ENCODE measurements at places on chromosomes 7 and 10. TPM values are rescaled to one million over a fixed set of nuclear protein-coding genes. Genes with fewer than 3 reads are reported as not detected.

CTBP2 gene
- 81.0 TPM for polyA plus RNA-seq

CFTR gene
- polyA plus RNA-seq, result 28.4 TPM

PSPH gene
- 48.0 TPM for polyA plus RNA-seq

DNA sequence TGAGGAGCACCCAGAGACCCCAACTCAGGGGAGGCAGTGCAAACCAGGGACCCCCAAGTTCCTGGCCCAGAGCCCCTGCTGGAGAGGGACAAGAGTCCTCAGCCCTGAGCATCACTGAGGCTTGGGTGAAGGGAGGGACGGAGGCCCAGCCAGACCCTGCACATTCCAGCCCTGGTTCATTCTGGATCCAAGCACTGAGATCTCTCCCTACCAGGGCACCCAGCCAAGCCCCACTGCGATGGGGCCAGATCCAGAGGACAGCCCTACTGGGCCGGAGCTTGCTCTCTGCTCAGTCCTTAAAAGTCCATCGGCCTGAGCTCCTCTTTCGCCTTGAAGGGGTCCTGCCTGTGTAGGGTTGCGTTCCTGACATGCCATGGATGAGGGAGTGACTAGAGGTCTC, 40.5 kb upstream of the RABGEF1 start:
- no peak overlapping the region for H3K27ac ChIP-seq
- no peaks in the 10 kb centered on the region for H3K27me3 ChIP-seq
- no peak overlapping the region for H3K4me3 ChIP-seq

All from hepatocyte (in vitro differentiated cells).